NCI-H1694 treated with DMSO at 0.1 percent for 48 hours (cell line): ENCODE measurements at places on chromosomes 13 and 19.

DNA sequence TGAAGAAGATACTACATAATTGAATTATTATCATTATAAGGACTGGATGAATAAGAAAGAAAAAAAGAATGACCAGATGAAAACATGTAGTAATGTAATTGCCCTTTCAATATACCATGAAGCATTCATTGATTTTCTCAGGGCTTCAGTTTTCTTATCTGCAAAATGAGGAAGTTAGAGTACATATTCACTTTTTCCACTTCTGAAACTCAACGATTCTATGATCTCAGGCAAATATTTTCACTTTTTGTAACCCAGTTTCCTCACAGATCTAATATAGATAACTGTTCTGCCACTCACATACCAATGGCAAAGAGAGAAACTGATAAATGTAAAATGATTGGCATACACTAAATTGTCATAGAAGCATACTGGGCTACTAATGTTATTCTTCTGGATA is 856.6 kb upstream of the KLHL1 start:
- no peak for DNase-seq

GRCh38 chr19:5147074-5147977 is 178.4 kb downstream of the KDM4B start:
- no peak for DNase-seq

DNA sequence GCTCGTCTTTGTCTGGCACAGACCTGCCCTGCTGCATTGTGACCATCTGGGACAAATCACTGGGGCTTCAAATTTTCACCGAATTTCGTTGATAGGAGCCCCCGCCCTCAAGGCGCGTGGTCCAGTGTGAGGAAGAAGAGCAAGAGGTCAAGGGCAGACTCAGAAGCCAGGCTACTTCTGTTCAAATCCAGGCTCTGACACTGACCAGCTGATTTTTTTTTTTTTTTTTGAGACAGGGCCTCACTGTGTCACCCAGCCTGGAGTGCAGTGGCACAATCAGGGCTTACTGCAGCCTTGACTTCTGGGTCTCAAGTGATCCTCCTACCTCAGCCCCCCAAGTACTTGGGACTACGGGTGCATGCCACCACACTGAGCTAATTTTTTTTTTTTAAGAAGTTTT is 7.2 kb downstream of the SYNGR4 start:
- no peak for DNase-seq

GRCh38 chr19:14686411-14686810 is 3.4 kb upstream of the ZNF333 start:
- peak; percentile 41 for DNase-seq

DNA sequence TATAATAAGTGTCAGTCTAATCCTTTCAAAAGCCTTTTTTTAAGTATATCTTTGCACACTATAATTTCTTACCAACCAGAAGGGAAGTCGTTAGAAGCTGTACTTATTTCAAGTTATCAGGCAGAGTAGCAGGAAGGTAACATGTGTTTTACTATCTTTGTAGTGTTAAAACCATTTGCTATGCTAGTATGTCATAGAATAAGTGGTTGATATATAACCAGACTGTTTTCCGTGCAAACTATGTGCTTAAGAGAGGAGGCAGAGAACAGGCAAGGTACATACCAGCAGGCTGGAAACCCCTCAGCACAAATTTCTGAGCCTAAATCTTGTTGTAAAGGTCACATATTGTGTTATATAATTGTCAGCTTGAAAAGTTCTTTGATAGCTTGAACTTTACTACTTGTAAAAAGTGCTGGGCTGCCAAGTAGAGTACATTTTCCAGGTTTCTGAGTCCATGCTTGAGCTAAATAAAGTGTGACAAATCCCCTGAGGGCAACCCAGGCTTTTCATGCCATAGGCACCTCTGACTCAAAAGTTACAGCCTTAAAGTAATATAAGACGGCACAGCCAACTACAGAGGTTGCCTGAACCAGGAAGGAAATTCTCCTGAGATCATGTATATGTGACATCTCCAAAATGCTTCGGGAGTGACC is 1297.4 kb downstream of the PCDH9 start:
- DNase-seq, result no peak

GRCh38 chr19:47742634-47743033 is 2.7 kb upstream of the NOP53 start:
- DNase-seq, result no peak

GRCh38 chr13:107070792-107071191 is 502.9 kb upstream of the ARGLU1 start:
- no peak for DNase-seq
